ENCODE measurements at places on chromosomes 3 and 15.

GRCh38 chr3:17090280-17090983 lies 205.7 kb downstream of the PLCL2 start:
- no peak for DNase-seq

DNA sequence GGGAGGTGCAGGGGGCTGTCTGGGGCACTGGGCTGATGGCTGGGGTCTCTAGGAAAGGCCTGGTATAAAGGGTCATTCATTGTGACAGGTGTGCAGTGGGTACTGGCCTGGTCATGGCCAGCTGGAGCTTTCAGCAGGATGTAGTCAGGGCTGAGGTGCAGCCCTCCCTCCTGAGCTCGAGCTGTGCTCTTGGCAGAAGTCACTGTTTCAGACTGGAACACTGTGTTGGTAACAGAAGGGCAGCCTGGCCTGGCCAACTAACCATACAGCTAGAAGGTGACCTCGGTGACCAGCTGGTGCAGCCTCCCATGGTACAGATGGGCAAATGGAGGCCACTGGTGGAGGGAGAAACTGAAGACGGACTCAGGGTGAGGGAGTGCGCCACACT lies 34.4 kb upstream of the LCTL start:
- DNase-seq, result no peak

DNA sequence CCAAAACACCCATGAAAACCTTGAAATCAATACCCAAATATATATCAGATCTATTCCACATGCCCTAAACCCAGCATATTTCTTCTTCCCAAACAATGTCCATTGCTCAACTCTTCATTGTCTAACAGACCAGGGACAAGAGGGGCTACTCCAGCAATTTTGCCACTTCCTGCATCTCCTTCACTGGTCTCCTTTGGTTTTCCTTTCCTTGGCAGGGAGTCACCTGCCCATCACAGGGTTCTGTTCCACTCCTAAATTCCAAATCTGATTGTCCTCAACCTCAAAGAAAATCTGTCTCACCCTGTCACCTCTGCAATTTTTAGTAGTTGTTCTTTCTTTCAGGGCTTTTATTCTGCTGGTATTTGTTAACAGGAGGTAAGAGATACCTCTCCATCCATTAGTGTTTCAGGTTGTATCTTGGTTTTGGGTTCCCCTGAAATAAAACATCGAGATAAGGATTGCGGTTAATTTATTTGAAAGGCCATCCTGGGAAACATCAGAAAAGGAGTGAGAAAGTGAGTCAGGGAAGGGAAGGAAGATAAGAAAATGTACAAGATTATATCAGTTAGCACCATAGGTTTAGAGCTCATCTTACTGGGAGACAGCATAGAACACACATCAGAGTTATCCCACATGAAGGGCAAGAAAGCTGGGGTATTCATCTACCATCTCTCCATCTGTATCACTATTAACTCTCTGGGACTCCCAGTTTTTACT lies 13.6 kb downstream of the ZBED2 start:
- no peak for DNase-seq

- no peak for DNase-seq
Observed at GRCh38 chr3:69364354-69364753, 21.5 kb downstream of the FRMD4B start.

- no peak for DNase-seq
Observed at GRCh38 chr3:20646425-20646824, 460.4 kb upstream of the SGO1 start.

- DNase-seq, result no peak
Observed at GRCh38 chr3:10956986-10957385, 35.6 kb upstream of the SLC6A1 start.

GRCh38 chr3:99240700-99241099 lies 339.2 kb upstream of the DCBLD2 start:
- no peak for DNase-seq

- no peak for DNase-seq
Observed at GRCh38 chr3:184178521-184179138, 4.0 kb downstream of the AP2M1 start.

GRCh38 chr3:151625586-151625985 lies 108.1 kb upstream of the AADACL2 start:
- no peak for DNase-seq

DNA sequence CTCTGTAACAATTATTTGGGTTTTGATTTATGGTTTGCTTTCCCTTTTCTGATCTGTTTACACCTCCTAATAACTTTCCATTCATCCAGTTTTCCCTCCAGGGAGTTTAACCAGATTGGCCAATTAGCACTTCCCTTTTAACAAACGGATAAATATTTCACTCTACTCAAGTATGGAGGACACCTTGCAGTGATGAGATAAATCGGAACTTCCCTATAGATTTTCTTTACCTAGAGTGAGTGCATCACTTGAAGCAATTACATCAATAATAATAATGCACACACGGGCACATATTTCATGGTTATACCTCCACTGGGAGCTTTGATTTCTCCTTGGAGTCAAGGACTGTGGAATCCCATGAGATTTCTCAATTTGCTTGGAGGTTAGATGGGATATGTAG lies 239.1 kb upstream of the CFAP20DC start:
- DNase-seq, result no peak

DNA sequence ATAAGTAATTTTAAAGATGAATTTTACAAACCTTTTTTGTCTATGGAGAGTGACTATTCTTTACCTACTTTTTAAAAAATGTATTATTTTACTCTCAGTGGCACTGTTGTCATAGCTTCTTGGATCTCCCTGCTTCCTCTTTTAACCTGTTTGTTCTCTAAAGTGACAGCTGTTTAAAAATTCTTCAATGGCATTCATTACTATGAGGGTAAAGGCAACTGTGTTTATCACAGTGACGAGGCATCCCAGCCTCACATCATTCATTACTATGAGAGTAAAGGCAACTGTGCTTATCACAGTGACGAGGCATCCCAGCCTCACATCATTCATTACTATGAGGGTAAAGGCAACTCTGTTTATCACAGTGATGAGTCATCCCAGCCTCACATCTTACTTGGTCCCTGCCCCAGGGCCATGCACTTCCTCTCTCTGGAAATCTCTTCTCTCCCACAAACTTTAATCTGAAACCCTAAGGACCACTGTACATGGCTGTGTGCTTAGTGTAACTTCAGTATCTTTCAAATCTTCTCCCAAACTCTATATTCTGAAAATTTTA lies 101.7 kb upstream of the ZNF717 start:
- DNase-seq, result no peak

GRCh38 chr3:43580181-43580580 lies 41.6 kb downstream of the ANO10 start:
- no peak for DNase-seq

DNA sequence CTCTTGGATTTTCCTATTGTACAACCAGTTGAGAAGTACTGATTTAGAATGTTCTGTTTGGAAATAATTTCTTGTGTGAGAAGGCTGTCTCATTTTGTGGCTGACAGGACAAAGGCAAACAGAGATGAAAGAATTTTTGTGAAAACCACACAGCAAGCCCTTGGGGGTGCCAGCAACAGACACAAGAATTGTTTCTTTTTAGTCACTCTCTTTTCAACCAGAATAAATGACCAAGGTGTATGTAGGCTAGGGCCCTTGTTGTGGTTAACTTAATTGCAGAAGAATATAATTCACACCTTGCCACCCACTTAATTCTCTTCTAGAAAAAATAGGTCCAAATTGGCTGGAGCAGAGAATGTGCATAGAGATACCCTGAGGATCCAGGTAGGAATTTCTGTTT lies 329.4 kb upstream of the TBC1D5 start:
- no peak for DNase-seq

- DNase-seq, result no peak
Observed at GRCh38 chr15:81544385-81544784, 170.4 kb upstream of the TMC3 start.

GRCh38 chr3:37847689-37848088 lies 14.0 kb upstream of the CTDSPL start:
- no peak for DNase-seq

DNA sequence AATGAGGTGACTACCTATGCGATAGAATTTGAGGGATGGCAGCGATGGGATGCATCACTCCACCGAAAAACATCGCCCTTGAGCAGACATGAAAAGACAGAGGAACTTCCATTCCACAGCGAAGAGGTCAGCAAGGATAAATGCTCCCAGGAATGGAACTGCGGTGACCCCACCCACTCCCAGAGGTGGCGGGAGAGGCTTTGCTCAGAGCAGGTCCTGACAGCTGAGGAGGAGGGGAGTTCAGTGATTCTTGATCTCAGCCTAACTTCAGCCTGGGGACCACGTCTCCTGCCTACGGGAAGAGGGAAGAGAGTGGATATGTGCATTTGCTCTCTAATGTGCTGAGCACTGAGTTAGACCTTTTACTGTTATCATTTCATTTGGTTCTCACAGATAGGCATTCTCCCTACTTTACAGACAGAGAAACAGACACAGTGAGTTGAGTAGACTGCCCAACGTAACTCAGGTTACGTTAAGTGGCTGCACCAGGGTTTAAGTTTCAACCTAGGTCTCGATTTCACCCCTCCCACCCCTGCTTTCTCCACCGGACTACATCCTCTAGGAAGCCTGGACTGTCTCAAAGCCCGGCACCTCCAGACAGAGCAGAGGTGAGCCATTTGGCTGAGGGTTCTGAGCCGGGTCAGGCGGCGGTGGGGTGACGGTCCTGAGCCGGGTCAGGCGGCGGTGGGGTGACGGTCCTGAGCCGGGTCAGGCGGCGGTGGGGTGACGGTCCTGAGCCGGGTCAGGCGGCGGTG lies 170.0 kb downstream of the RAB11A start:
- peak; percentile 6 for DNase-seq

- DNase-seq, result peak; percentile 42
Observed at GRCh38 chr3:126432361-126433104, 37.8 kb downstream of the CFAP100 start.

DNA sequence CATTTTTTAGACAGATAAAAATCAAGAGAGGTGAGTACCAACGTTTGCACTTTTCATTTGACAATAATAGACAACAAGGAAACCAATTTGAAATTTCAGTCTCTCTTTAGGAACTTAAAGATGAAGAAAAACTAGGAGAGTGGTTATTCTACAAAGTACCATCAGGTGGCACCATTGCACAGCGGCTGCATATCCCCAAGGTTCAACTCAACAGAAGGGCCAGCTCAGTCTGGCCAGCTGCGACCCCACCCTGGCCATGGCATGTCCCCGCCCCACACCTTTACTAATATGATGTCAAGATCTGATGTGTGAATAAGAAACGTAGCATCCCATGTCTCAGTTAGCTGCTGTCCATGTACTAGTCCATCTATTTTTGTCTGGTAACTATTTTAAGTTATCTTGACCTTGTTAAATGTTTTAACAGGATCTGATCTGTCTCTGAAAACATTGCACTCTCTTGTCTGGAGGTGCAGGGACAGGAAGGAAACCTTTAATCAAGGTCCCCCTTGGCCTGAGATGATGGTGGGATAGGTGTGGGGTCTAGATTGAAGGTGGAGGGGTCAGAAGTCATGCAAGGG lies 35.5 kb upstream of the CGNL1 start:
- peak; percentile 42 for DNase-seq

- DNase-seq, result no peak
Observed at GRCh38 chr3:133933097-133934024, 37.7 kb upstream of the RAB6B start.

GRCh38 chr3:168817177-168817576 lies 721.5 kb upstream of the GOLIM4 start:
- DNase-seq, result no peak

DNA sequence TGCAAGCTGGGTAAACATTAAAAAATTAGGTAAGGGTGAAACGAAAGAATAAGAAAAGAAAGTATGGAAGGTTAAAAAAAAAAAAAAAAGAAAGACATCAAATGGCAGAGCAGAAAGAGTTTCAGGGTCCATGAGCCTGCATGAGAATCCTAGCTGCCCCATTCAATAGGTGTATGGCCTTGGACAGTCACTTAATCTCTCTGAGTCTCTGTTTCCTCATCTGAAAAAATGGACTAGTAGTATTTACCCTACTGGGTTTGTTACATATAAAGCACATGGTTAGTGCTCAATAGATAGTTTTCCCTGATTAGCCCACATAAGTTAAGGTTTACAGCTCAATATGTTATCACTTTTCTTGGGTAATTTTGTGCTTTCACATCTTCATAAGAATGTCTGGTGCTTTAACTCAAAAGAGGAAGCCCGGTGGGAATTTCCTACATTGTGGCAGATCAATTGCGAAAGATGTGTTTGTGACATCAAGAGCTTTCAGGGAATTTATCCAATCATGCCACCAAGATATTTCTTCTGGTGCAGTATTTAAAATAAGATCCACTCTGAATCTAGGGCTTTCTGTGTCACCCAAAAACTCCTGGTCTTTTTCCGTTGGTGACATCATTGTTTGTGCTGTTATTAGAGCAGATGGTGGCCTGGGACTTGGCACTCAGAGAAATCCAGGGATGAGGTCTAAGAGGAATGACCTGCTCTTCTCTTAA lies 57.2 kb upstream of the UBE2E1 start:
- DNase-seq, result peak; percentile 76

GRCh38 chr15:89551550-89551949 lies 23.7 kb upstream of the TICRR start:
- DNase-seq, result no peak

DNA sequence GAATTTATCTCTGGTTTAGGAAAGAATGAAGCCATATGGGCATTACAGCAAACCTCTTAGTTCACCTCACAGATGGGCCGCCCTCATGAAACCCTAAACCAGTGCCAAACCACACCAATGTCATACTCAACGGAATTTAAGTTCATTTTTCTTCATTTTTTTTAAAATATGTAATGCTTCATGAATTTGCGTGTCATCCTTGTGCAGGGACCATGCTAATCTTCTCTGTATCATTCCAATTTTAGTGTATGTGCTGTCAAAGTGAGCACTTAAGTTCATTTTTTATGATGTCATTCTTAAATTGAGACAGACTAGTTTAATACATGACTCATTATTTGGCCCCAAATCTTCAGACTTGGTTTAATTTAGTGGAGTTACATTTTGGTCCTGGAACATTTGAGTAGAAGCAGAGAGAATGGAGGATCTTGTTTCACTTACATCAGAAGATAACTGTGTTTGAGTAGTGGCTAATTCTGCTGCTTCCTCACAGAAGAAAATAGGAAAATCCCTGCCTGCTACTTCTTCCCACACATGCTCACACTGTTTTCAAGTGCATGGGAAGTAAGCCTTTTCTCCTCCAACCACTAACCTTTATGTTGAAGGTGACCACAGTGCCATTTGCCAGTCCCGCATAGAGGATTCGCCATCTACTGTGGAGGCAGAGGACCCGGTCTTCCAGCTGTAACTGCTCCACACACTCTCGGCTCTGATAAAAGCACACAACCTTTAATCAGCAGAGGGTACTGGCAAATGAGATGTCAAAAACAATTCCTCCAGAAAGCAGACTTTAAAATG lies 63.3 kb downstream of the ZNF106 start:
- DNase-seq, result peak; percentile 91

GRCh38 chr3:78611278-78611677 lies 1156.5 kb downstream of the ROBO1 start:
- no peak for DNase-seq

DNA sequence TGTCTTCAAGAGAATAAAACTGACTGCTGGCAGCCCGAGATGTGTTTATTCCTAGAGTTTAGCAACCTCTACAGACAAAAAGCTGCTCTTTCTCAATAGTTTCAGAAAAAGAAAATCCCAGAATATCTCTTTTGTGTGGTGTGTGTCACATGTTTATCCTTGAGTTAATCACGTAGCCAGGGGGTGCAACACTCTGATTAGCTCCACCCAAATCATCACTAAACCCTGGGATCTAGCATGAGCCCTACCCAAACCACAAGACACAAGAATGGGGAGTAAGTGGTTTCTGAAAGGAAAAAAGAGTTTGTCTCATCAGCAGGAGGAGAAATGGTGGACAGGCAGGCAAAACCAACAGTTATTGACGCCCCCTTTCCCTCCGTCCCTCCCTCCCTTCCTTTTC lies 78.5 kb upstream of the AGBL1 start:
- DNase-seq, result no peak
